ENCODE measurements at places on chromosomes 7 and 10.
A peak's percentile ranks its signal among the peaks of the same experiment; 100 is the strongest.

GRCh38 chr7:50696810-50697582 lies 85.7 kb downstream of the GRB10 start:
- no peak for DNase-seq

- no peak for DNase-seq
These were observed 81.9 kb downstream of the AOAH start for GRCh38 chr7:36642414-36642813.

DNA sequence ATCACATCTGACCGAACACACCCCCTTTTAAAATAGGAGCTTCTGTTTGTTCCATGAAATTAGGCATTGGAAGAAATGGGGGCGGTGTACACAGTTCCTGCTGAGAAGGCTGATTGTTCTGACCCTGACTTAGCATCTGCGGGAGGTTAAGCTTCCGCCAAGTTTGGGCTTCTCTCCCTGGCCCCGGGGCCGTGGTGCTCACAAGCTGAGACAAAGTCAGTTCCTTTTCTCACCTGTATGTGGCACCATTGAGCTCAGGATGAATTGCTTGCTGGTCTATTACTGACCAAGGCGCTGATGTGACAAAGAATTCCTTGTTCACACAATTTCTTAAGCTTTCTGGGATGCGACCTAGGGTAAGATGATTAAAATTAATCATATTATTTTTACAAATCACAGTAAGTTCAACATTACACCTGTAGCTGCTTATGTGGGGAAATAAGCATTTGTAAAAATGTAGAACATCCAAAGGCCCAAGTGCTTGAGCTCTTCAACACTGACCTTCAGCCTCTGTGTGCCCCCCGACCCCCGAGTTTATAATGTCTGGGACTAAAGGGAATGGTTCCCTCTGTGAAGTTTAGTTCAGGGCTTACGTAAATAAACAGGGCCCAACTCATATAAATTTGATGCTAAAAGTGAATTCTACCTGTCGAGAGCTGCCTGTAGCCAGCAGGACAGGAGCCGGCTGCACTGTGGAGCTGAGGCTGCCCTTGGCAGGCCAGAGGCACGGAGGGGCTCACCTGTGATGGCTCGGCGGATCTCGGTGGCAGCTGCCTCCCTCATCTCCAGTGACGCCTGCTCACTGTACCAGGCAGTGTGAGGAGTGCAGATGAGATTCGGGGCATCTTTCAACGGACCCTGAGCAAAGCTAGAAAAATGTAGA lies 50.8 kb downstream of the ZRANB1 start:
- DNase-seq: no peak

- no peak for DNase-seq
These were observed 23.4 kb upstream of the MGAM2 start for GRCh38 chr7:142088022-142088714.

DNA sequence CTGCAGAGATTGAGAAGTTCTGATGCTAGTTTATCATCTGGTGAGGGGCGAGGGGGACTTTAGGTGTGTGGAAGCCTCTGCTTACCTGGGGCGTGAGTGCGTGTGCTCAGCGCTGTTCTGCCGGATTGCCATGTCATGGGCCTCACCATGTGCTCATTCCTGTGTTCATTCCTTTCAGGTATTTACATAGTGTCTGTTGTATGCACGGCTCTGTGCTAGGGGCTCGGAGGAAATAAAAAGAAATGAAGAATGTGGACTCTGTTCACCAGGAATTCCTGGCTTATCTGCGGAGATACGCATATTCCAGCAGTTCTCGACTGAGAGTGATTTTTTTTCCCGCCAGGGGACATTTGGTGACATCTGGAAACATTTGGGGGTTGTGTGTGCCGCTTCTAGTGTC lies 152.0 kb downstream of the CAMK1D start:
- DNase-seq: no peak

DNA sequence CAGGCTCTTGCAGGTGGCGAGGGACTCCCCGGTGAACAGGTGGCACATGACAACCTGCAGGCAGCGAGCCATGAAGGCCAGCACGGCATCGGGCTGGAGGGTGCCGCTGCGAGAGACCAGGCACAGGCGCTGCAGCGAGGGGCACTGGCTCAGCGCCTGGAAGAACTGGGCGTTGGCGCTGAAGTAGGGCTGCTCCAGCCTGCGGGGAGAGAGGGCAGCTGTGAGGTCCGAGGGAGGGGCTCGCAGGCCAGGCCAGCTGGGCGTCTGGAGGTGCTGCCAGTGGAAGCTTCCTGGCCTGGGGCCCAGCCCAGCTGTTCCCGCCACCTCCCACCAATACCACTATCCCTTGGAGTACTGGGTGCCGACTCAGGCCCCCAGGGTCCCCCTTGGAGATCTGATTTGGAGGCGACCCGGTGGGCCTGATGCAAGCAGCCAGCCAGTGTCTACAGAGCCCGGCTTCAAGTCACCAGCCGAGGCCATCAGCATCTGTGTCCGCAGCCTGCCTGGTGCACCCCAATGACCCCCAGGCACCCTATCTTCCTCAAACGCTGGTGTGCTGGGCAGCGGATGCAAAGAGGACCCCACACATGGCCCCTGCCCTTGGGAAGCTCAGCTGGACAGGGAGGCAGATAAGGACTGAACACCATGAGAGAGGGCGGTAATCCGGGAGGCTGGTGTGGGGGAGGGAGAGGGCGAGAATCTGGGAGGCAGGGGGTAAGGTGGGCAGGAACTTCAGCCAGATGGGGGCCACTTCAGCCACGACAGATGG lies 67.8 kb upstream of the TNRC18 start:
- no peak for DNase-seq

GRCh38 chr10:65618126-65618525 lies 1307.7 kb upstream of the LRRTM3 start:
- DNase-seq: no peak

DNA sequence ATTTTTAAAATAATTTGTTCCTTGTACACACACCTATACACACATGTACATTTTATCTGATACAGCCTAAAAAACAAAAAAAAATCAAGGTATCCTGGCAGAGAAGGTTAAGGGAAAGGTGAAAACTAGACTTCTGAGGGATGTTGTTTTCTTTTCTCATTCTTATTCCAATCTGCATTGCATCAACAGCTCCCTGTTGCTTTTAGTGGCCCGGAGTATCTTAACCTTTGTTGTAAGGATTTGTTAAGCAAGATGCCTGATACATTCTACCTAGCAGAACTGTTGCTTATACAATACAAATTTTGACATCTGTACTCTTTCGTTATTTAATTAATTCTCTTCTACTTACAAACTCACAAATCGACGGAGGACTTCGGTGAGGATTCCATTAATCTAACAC lies 167.4 kb downstream of the GNAI1 start:
- DNase-seq: no peak

GRCh38 chr7:143305423-143306070 lies 10.4 kb upstream of the CLCN1 start:
- DNase-seq: peak; percentile 55

- DNase-seq: no peak
These were observed 13.9 kb downstream of the PIP4K2A start for GRCh38 chr10:22700489-22700888.

- no peak for DNase-seq
These were observed 223.3 kb upstream of the HGF start for GRCh38 chr7:81993186-81993585.

- no peak for DNase-seq
These were observed 13.6 kb downstream of the LOXL4 start for GRCh38 chr10:98254234-98254974.

GRCh38 chr7:54883576-54883975 lies 124.6 kb upstream of the SEC61G start:
- DNase-seq: no peak

GRCh38 chr7:157497744-157498651 lies 161.2 kb downstream of the DNAJB6 start:
- no peak for DNase-seq

GRCh38 chr10:48926255-48926654 lies 13.4 kb downstream of the LRRC18 start:
- DNase-seq: no peak

DNA sequence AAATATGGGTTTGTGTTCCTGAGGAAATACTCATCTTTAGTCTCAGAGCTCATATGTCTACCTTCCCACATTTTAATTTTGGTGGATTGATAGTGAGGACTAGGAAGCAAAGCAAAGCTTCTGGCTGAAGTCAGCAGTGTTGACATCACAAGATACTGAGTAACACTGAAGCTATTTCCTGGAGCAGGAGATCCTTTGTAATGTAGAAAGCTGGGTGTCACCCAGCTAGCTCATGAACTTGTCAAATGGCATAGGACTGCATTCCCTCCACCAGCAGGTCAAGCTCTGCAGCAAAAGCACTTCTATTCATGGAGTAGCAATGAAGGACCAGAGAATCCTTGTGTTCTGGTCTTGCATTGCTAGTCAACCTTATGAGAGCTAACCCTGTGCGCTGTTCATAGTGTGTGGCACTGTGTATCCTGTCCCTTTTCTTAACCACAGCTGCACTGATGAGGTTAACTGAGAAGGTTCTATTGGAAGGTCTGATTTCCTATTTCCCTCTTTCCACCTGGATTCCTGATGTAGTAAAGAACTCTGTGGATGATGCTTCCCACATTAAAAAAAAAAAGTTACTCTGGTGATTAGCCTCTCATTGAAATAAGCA lies 94.8 kb upstream of the ZNF804B start:
- no peak for DNase-seq

DNA sequence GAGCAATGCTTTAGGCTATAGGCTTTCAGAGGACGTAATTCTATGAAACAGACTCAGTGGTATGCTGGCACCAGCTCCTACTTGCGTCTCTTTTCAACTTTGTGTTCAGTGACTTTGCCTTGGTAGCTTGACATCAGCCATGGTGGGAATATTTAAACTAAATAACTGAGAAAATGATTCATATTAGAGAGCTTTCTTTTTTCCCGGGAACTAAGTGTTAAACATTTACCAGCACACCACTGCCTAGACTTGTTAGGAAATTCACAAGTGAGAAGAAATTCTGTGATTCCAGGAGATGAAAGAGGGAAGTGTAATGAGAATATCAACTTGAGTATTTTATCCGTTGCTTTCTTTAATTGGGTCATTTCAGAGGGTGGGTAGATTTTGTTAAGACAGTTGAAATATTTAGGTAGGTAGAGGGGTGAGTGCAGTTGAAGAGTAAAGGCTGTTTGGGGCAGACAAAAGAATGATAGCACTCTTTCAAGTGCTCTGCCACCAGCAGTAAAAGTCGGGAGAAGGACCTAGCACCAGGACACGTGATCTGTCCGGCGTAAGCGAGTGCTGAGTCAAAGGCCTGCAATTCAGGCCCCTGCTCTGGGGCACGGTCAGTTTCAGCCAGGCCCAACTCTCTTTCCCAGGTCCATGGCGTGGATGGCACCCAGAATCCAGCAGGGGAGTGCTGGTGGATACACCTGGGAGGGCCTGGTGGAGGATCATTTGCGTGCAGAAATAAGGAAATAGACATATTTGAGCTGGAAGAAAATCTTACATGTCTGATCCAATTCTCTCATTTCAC lies 206.3 kb downstream of the SNX10 start:
- DNase-seq: no peak

GRCh38 chr7:93895859-93896600 lies 5.5 kb upstream of the TFPI2 start:
- no peak for DNase-seq

- DNase-seq: no peak
These were observed 23.3 kb downstream of the DCLRE1C start for GRCh38 chr10:14930610-14931009.

DNA sequence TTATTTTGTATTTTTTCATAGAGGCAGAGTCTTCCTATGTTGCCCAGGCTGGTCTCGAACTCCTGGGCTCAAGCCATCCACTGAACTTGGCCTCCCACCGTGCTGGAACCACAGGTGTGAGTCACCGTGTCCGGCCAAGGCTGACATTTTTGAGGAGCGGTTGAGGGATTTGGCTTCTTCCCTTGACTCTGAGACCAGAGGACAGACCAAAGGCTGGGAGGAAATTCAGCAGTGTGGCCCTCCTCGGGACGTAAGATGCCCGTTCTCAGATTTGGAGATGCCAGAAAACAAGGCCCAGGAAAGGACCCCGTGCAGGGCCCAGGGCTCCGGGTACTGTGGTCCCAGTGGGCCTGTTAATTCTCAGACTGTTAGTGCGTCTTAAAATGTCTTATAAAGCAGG lies 146.2 kb downstream of the WDR37 start:
- DNase-seq: no peak

DNA sequence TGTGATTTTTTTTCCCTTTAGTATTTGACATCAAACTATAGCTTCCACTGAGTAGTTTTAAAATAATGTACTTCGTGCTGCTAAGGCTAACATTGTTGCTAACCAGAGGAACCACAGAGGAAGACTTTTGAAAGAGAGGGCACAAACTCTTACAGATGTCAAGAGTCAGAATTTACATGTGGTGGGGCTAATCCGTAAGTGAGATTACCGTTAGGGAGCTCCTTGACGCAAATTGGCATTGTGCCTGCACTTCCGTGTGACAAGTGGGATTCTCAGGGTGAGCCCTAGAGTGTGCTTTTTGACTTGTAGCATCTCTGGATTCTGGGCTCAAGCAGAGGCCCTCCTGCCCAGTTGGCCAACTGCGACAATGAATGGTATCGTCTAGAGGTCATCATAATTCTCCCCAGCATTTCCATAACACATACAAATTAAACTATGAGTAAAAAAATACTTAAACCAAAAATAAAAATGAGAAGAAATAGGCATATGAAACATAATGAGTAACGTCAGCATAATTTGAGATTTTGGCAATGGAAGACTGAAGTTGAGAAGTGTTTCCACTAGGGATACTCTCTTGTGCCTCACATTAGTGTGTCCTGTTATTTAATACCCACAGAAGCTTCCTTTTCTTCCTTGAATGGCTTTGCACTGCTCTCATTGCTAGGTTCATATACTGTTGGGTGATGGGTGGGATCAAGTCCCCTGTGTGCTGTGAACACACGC lies 164.0 kb downstream of the SDK1 start:
- no peak for DNase-seq

DNA sequence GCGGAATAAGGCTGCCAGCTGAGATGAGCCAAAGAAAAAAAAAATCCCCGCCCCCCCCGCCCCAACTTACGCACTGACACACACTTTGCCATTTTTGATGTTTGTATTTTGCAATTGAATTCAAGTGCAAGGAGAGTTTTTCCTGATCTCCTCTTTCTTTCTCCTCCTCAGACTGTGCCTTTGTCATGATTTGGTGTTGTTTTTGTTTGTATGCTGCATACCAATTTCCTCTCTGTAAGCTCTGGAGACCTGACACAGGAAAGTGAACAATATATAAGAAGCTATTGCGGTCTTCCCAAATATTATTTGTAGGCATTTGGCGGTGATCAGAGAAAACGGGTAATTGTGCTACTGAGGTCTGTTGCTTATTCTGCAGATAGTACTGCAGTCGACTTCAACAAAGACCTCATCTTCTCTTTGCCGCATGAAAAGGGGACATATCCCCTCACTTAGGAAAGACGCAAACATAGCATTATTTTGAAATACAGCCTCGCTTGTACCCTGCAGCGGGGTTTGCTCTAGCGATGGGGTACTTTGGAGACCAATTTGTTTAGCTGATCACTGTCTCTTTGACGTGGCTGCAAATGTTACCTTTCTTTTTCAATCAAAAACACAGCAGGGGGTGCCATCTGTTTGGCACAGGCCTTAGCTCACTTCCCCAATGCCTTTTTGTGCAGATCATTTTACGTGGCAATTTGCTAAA lies 206.6 kb downstream of the SKAP2 start:
- no peak for DNase-seq

DNA sequence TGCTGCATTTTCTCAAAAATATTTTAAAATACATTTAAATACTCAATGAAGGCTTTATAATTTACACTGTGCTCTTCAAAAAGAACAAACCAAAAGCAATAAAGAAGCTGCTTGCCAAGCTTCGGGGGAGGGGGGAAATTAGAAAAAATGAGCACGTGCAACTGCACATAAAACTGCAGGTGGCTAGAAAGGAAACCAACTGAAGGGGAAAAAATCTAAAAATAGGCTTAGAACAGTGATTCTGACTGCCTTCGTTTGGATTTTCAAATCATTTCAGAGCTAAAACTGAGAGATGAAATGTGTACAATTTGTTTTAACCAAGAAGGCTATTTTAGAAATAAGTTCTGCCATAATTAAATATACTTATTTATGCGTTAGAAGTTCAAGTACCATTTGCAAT lies 61.4 kb downstream of the ABI1 start:
- DNase-seq: no peak

Data from activated CD8-positive, alpha-beta memory T cell treated with anti-CD3 and anti-CD28 coated beads for 48 hours (primary cell).